Ureter (tissue), 1 donor: ENCODE measurements at places on chromosomes 16 and 17. TPM values are rescaled to one million over a fixed set of nuclear protein-coding genes. Genes with fewer than 3 reads are reported as not detected.

The RNF135 gene
- 22.3 TPM for total RNA-seq

The NHERF2 gene
- 106 TPM for total RNA-seq

The OR1A1 gene
- not detected for total RNA-seq

The SCNN1G gene
- 18.9 TPM for total RNA-seq

The SCGB1C2 gene
- not detected for total RNA-seq

The CCL1 gene
- not detected for total RNA-seq

The GAS2L2 gene
- total RNA-seq: not detected

The AGRP gene
- not detected for total RNA-seq

The XYLT1 gene
- 17.0 TPM for total RNA-seq

DNA sequence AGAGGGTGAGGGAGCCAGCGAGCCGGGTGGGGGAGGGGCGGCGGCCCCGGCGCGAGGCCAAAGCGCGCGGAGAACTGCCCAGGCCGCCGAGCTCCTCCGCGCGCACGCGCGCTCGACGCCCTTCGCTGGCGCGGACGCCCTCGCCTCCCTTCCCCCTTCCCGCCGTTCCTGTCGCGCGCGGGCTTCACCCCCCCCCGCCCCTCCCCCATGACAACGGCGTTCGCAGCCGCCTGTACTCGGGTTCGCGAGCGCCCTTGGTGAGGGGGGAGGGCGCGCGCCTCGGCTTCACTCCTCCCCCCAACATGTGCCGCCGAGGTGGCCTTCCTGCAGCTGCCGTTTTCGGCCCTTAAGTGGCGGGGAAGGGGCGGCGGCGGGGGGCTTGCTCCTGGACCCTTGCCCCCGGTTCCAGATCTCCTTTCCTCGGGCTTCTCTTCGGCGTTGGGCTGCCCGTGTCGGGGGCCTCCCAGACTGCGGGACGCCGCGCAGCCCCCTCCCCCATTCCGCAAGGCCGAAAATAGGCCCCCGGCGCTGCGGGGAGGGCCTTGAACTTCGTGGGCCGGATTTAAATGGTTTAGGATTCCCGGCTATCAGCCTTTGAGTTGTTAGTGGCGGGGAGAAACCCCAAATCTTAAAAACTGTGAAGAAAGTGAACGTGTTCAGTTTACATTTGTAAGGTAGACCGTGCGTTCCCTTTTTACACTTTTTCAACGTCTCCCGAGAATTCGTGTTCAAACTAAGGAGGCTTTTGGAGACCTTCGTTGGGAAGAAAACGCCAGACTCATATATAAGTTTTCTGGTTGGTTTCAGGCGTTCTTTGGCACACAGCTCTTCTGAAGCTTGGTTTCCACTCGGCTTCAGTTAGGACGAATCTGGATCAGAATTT is 653 bp downstream of the SRRM2 start:
- DNase-seq: peak; percentile 87

- DNase-seq: no peak
These were observed 288.2 kb upstream of the SALL1 start for GRCh38 chr16:51439271-51439670.

DNA sequence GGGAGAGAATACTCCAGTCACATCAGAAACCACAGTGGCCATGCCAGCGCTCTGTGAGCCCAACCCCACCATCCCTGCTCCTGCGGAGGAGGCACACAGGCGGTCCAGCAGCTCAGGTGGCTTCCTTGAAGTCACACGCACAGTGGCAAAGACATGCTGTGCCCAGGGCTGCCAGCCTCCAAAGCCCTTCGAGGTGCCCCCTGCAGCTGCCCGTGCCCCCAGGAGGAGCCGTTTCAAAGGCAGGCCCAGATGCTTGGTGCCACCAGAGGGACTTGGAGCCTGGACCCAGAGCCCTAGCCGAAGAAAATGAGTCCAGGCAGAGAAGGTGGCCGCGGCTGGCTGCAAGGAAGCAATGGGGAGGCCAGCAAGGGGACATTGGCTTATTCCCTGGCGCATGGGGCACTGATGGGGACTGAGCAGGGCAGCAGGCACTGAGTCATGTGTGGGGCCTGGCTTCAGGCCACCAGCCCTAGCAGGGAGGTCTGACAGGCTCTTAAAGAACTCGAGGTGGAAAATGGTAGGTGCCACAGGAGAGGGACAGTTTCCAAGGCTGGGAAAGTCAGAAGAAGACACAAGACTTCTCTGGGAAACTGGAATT is 17.2 kb upstream of the CACNG1 start:
- DNase-seq: no peak

DNA sequence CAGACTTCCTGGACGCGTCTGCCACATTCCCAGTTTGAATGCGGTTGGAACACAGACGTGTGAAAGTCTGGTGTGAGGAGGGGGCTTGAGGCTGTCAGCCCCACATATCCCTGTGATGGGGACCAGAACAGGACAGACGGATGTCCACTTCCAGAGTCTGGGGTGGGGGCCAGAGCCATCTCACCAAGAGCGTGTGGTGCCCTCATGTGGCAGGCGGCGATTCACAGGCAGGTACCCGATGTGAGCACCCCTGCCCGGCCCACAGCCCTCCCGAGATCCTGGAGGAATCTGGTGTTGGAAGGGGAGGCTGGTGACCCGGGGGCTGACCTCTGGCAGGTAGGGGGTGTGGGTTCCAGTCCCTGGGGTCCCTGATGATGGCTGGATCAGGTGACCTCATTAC is 51.5 kb downstream of the ENGASE start:
- no peak for DNase-seq

DNA sequence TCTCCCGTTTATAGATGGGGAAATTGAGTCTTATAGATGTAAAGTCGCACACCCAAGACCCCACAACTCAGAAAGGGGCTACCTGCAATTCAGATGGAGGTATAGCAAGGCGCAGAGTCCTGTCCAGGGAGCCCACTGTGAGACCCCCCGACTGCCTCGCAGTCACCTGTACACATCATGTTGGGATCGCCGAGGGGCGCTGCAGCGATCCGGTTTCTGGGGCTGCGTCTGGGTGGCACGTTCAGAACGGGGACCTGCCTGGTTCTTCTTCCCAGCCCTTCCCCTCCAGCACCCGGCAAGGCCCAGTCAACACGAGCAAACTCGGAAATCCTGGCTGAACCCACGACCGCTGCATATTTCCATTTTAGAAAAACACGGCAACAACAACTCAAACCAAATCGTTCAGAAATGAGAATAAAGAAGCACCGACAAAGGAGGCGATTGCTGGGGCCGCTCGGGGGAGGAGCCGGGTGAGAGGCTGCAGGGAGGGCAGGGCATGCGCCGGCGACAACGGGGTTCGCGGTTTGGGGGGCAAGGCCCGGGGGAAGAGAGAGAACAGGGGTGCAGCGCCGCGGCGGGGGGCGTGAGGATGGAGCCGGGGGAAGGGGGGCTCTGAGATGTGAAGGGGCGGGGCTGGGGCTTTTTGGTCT is 643 bp downstream of the HSDL1 start:
- DNase-seq: no peak

GRCh38 chr16:73743665-73744496 is 552.7 kb upstream of the PSMD7 start:
- no peak for DNase-seq

GRCh38 chr17:78411241-78411857 is 32.9 kb downstream of the PGS1 start:
- no peak for DNase-seq

GRCh38 chr16:73882033-73882432 is 414.6 kb upstream of the PSMD7 start:
- DNase-seq: no peak

DNA sequence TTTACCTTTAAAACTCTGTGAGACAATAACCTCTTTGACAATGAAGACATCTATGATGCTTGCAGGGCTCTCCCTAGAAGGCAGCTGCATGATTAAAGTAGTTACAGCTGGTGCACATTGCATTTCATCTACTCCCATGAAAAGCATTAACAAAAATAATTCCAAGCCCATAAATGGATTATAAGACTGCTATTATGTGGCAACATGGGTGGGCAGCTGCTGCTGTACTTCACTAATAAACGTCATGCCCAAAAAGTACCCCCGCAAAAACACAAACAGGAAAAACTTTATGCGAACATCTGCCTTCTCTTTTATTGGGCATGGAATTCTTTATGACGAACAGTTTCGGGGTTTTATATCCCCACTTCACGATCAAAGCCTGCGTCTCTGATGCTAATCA is 224.9 kb downstream of the CA10 start:
- no peak for DNase-seq

DNA sequence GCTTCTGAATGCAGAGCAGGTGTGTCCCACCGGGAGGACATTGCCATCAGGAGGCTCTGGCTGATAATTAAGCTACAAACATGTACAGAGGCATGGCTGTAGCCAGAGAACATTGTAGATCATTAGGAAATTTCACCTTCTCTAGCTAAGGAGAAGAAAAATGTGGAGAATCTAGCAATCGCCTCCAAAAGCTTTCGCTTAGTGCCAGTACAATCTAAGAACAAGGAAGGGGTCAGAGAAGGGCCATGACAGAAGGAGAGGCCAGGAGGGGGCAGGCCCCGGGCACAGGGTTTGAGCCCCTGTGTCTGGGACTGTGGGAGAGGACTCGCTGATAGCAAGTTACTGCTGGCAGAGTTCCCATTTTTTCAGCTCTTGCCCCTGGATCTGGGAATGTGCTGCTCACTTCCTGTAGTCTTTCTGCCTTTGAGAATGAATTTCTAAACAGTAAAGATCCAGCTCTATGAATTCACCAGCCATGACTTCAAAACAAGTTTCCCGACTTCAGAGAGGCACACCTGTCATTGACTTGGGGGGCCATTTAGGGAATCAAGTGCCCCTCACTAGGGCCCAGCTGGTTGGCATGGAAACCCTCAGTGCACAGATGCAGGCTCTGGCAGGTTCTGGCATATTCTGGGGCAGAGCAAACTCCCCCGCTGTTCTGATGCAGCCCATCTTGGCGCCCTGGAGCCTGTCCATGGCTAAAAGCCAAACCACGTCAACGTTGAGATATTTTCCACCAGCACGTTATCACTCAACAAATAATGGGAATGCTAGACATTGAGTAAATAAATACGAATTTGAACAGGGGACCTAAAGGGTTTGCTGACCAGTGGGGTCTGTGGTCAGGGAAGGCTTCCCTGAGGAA is 59.5 kb upstream of the CACNG4 start:
- no peak for DNase-seq

GRCh38 chr16:50915120-50915519 is 173.2 kb downstream of the CYLD start:
- no peak for DNase-seq

DNA sequence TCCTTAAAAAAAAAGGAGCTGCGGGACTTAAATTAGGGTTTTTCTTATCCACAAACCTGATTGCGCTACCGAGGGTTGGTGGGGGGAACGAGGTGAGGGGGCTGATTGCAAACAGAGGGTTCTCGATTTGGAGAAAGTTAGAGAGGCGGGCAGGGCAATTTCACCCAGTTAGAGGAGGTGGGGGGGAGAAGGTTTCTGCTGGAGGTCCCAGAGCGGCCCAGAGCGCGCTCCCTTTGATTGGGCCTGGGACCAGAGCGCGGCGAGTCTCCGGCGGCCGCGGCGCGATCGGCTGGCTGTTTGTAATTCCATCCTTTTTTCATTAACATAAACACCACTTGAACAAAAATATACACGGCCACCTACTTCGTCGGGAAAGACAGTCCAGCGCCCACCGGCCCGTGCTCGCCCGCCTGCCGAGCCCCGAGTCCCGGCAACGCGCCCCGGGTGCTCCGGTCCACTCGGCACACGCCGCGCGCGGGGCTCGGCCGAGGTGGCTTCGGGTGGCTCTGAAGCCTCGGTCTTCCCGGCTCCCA is 13.3 kb upstream of the FOXF1 start:
- DNase-seq: no peak

DNA sequence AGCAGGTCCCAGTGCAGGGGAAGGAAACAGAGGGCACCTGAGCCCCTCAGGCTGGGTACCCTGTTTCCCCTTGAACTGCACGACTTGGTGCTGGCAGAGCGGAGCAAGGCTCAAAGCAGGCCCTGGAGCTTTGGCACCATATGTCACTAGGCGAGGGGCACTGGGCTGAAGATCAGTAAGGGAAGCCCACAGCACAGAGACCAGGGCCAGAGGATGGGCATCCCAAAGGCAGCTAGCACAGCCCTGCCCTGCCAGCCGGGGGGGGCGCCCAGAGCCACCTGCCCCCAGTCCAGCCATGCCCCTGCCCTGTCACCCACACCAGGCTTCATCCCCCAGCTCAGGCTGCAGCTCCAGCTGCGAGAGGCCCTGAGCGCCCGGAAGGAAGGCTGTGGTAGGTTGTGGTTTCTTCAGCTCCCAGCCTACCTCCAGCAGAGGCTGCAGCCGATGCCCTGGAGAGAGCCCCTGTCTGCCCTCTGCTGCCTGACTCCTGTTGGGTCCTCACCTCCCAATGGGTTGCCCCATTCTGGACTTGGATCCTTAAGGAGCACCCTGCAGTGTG is 10.9 kb downstream of the NHERF1 start:
- no peak for DNase-seq

DNA sequence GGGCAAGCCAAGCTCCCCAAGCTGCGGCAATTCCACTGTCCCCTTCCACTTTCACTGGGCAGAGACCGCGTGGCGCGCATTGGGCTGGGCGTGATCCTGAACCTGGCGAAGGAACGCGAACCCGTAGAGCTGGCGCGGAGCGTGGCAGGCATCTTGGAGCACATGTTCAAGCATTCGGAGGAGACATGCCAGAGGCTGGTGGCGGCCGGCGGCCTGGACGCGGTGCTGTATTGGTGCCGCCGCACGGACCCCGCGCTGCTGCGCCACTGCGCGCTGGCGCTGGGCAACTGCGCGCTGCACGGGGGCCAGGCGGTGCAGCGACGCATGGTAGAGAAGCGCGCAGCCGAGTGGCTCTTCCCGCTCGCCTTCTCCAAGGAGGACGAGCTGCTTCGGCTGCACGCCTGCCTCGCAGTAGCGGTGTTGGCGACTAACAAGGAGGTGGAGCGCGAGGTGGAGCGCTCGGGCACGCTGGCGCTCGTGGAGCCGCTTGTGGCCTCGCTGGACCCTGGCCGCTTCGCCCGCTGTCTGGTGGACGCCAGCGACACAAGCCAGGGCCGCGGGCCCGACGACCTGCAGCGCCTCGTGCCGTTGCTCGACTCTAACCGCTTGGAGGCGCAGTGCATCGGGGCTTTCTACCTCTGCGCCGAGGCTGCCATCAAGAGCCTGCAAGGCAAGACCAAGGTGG is 9.8 kb downstream of the SARM1 start:
- no peak for DNase-seq

- no peak for DNase-seq
These were observed 22.5 kb downstream of the KCTD19 start for GRCh38 chr16:67304020-67304419.

- DNase-seq: no peak
These were observed 522 bp upstream of the GLG1 start for GRCh38 chr16:74607310-74607961.

DNA sequence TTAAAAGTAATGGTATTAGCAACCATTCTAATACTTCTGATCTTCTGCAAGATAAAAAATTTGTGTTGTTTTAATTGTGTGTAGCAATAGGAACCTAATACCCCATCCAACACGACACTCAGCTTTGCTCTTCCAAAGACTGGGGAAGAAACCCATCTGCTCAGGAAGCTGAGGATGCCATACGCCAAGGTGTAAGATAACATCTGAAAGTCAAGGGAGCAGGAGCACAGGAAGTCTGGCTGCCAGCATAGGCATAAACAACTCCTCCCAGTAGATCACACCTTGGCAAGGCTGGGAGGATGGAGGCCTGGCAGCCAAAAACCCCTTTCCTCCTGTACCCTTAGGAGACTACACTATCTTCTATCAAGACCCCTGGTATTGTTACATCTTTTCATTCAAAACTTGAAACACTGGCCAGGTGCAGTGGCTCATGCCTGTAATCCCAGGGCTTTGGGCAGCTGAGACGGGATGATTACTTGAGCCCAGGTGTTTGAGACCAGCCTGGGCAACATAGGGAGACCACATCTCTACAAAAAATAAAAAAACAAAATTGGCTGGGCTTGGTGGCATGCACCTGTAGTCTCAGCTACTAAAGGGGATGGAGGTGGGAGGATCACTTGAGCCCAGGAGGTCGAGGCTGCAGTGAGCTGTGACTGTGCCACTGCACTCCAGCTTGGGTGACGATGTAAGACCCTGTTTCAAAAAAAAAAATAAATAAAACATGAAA is 5.7 kb upstream of the SPHK1 start:
- DNase-seq: no peak
